Calu3 (cell line): ENCODE measurements at places on chromosomes 1 and 21. TPM values are rescaled to one million over a fixed set of nuclear protein-coding genes. Genes with fewer than 3 reads are reported as not detected.
A peak's percentile ranks its signal among the peaks of the same experiment; 100 is the strongest.

DNA sequence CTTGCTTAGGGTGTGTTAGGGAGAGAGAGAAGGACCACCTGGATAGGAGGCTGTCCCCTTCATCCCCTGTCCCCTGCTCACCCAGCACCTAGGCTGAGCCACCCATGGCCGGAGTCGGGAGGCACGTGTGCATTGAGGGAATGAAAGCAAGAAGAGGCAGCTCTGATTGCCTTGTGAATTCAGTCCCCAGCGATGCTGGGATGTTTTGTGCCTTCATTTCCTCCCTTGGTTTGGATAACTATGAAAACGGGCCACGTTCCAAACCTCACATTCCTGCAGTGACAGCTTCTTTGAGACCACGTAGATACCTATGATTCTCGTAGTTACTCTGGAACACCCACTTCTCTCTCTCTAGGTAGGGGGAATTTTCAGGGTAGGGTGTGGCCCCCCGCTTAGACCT, 67.1 kb downstream of the MAN1C1 start:
- DNase-seq = no peak

- peak; percentile 69 for DNase-seq
Observed at GRCh38 chr1:218156595-218156994, 128.5 kb upstream of the RRP15 start.

GRCh38 chr1:6280761-6281451, 20.0 kb upstream of the GPR153 start:
- no peak for DNase-seq

The VWA1 gene
- total RNA-seq = 78.7 and 78.9 TPM in 2 replicates

The MASP2 gene
- total RNA-seq = not detected in 2 replicates
